ENCODE measurements at places on chromosomes 16 and 17. TPM values are rescaled to one million over a fixed set of nuclear protein-coding genes. Genes with fewer than 3 reads are reported as not detected.
A peak's percentile ranks its signal among the peaks of the same experiment; 100 is the strongest.

DNA sequence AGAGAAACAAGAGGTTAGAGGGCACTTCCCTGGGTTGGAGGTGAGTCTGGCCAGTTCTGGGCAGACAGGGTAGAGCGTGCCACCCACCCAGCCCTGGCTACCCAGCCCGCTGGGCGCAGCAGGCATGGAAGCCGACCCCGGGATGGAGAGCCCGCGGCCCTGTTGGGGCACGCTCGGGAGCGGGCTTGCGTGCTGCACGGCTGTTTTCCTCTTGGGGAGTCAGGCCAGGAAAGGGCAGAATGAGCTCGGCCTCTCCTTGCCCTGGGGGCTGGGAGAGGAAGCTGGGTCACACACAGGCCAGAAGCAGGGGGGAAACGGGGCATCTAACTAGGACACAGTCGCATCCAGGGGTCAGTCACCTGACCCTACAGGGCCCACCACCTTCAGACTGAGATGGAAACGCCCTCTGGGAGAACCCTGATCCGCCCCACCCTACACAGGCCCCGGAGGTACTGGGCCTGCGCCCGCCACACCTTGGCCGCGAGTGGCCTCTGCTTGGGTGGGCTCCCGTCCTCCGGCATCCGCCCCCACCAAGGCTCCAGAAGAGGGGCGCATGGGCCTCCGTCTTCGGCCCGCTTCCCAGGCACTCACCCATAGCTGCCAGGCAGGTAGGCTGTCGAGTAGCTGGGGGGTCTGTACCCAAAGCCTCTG, 1.2 kb downstream of the SOX15 start:
- no peak for DNase-seq

DNA sequence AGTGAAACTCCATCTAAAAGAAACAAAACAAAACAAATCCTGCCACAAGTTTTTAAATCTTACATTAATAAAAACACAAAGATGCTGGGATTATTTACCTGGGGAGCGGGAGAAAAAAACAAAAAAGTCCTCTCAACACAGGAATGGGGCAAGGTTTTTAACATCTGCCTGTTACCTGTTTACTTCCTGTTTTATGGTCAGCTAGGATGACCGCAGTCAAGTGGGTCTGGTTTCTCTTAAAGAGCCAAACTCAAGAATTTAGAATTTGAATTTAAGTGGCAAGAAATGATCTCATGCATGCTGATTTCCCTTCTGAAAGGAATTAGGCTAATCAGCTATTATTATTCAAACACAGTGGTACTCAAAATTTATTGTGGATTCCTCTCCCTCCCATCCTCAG, 39.7 kb upstream of the TBC1D3K start:
- no peak for DNase-seq

DNA sequence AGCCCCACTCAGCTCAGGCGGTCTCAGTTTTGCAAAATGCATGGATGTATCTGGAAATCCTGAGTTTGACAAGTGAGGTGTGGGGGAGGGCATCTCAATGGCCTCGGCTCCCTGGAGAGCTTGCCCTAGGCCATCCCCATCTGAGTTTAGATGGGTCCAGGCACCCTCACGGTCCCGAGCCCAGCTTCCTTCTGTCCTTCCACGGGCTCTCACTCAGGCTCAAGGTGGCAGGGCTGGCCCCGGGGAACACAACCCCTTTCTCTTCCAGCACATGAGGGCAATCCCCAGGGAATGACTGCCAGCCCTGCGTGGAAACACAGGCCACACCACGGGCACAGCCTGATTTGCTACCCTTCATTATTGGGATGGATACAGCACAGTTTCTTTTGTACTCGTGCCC, 58.4 kb downstream of the AMFR start:
- no peak for DNase-seq

DNA sequence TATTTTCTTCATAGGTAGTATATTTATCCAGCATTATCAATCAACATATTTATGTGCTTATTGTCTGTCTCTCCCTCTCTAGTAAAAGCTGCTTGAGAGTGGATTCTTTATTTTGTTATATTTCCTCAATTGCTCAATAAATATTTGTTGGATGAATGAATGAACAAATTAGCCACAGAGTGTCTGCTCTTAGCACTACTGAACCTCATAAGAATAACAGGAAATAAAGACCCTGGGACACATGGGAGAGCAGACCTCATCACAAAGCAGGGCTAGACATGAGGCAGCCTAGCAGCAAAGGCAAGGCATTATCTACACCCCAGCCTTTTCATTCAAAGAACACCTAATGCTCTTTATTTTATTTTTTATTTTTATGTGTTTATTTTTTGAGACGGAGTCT, 34.9 kb upstream of the TANC2 start:
- no peak for DNase-seq

GRCh38 chr16:17518441-17518840, 47.7 kb upstream of the XYLT1 start:
- no peak for DNase-seq

Gene NXPH3
- not detected for total RNA-seq

Gene AANAT
- total RNA-seq = not detected

Gene SLC6A4
- 10.7 TPM for total RNA-seq

Gene C16orf90
- not detected for total RNA-seq

Gene C1QTNF1
- 20.6 TPM for total RNA-seq

- no peak for DNase-seq
Measured at GRCh38 chr17:37182786-37183465, 192.9 kb upstream of the C17orf78 start.

Gene RASD1
- total RNA-seq = 24.5 TPM

Gene CYGB
- total RNA-seq = 81.7 TPM

- no peak for DNase-seq
Measured at GRCh38 chr17:68867759-68868516, 87.3 kb downstream of the ABCA8 start.

Gene MEAK7
- total RNA-seq = 45.3 TPM

DNA sequence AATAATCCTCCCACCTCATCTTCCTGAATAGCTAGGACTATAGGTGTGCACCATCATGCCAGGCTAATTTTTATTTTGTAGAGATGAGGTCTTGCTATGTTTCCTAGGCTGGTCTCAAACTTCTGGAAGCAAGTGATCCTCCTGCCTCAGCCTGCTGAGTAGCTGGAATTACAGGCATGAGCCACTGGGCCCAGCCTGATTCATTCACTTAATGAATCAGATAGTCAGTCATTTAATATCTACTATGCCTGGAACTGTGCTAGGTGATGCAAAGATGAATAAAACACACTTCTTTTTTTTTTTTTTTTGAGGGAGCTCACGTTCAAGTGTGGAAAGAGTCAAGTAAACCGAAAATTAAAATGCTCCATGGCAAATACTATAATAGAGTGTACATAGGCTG, 39.4 kb downstream of the EFCAB13 start:
- DNase-seq = no peak

Gene GABARAP
- 521 TPM for total RNA-seq

GRCh38 chr16:27539120-27539519, 10.6 kb downstream of the GTF3C1 start:
- no peak for DNase-seq

Gene USP10
- 85.5 TPM for total RNA-seq

GRCh38 chr16:48206594-48207242, 37.4 kb upstream of the LONP2 start:
- peak; percentile 68 for DNase-seq

- DNase-seq = no peak
Measured at GRCh38 chr17:74796866-74797265, 20.7 kb upstream of the NAT9 start.

GRCh38 chr16:89292443-89293078, 75.1 kb downstream of the ZNF778 start:
- DNase-seq = no peak

Measured in Peyer's patch (tissue), 4 donors.